ENCODE measurements at places on chromosomes 13 and 19.

GRCh38 chr19:47036097-47036651, 12.2 kb downstream of the TMEM160 start:
- no peak for DNase-seq

- DNase-seq: no peak
Observed at GRCh38 chr19:10874024-10874423, 2.7 kb downstream of the CARM1 start.

GRCh38 chr13:101394605-101395004, 21.7 kb downstream of the NALCN start:
- no peak for DNase-seq

DNA sequence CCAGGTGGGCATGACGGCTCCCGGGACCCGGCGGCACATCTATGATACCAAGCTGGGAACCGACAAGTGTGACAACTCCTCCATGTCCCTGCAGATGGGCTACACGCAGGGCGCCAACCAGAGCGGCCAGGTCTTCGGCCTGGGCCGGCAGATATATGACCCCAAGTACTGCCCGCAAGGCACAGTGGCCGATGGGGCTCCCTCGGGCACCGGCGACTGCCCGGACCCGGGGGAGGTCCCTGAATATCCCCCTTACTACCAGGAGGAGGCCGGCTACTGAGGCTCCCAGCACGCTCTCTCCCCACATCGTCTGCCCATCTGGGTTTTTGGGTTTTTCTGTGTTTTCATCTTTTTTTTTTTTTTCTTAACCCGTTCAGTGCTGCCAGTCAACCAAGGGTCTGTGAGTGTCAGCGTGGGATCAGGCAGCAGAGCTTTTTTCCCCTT, 2.3 kb upstream of the ABCA7 start:
- no peak for DNase-seq

GRCh38 chr19:31937983-31938382, 407.4 kb upstream of the ZNF507 start:
- DNase-seq: no peak

DNA sequence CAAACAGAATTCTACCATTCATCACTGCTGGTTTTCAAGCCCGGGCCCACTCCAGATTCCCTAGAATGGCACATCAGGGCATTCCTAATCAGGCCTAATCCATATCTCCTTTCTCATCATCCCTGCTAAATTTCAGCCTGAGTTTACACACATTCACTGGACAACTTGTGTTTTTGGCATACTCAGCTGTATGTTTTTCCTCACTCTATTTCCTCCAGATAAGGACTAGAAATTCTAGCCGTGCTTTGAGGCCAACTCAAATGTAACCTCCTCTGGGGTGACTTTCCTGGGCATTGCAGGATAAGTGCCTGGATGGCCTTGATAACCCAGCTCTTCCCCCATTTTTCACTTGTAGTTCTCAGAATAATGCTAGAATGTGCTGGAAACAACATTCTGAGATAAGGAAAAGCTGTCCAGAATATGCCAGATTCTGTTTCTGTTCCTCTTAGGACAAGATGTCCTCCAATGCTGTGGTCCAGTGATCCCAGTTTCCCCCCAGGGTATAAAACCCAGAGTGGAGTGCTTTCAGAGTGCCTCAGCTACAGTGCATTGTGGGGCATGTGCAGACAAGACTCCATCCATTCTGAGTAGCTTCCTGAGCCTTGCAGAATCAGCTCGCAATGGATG, 66.9 kb upstream of the CLDN10 start:
- no peak for DNase-seq

DNA sequence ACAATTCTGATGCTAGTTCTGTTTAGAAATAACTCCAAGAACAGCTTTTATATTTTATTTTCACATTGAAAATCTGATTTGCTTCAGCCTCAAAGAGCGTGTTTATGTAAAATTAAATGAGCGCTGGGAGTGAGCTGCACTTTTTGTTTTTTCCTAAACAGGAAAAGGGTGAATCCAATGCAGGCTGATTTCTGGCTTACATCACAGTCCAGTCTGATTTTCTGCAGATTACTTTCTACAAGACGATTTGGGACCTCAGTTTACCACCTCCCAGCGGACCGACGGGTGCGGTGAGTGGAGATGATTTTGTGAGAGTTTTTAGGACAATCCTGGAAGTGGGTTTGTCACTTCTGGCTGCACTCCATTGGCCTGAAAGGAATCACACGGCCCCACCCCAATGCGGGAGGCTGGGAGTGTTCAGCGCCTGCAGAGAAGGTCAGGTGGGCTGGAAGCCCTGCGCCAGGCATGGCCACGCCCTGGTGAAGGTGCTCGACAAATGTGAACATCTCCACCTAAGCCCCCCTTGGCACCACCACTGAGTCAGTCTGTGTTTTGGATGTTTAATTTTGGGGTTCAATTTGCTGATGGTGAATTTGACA, 90.1 kb downstream of the ANKRD10 start:
- DNase-seq: no peak

- no peak for DNase-seq
Observed at GRCh38 chr13:46953941-46954340, 57.1 kb upstream of the HTR2A start.

DNA sequence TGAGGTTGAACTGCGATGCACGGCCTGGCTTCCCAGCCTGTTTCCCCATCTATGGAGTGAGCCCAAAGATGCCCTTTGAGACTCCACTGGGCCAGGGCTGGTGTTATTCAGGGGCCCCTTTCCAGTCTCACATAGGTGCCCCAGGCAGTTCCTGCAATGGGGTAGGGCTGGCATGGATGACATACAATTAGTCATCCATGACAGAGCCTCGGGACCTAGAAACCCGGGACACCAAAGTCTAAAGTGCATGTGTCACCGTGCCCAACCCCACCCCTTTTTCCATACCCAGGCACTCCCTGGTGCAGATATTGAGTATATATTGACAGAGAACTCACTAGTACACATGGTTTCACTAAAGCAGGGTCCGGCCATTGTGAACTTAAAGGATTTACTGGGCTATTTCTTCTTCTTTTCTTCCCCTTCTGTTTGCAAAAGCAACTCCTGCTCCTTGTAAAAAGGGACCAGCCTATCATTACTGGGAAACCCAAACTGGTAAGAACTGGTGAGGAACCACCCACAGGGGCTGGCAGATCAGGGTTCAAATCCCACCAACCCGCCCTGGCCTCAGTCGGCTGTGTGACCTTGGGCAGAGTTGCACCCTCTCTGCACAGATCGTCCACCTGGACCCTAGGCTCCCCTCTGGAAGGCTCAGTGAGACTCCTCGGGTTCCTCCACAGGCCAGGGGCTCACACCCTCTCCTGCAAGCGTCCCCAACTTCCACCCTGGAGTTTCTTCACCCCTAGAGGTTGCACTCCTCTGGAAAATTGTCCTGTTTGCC, 2.7 kb downstream of the B3GNT3 start:
- DNase-seq: no peak

Measured in amygdala (tissue), 56 donors.